Fibroblast of skin of right biceps (primary cell): ENCODE measurements at places on chromosomes 2 and 18.

DNA sequence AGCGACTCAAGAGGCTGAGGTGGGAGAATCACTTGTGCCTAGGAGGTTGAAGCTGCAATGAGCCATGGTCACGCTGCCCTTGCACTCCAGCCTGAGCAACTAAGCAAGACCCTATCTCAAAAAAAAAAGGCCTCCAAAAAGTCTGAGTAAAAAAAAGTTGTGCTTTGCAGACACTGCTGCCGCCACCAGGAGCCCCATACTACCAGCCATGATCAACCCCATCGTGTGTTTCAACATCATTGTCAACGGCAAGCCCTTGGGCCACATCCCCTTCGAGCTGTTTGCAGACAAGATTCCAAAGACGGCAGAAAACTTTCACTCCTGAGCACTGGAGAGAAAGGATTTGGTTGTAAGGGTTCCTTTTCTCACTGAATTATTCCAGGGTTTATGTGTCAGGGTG is 137.1 kb downstream of the INO80D start:
- no peak for DNase-seq

- DNase-seq = no peak
Observed at GRCh38 chr2:235954888-235955480, 213.2 kb downstream of the GBX2 start.

DNA sequence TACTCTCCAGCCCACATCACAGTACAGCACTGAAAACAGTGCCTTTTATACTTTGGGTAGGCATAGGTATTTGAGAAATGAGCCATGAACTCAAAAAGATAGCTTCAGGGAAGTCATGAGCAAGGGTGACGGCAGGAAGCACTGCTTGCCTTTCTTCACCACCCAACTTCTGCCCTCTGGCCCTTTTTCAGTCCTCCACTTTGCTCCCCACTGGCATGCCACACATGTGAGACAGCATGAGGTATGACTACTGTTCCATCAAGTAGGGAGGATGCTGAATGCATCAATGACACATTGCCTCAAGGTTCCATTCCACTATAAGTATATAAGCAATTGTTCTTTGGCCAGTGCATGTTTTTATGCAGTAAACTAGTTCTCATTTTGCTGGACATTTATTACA is 373.0 kb downstream of the NRXN1 start:
- DNase-seq = no peak

GRCh38 chr2:79638410-79638809 is 125.6 kb downstream of the CTNNA2 start:
- no peak for DNase-seq

DNA sequence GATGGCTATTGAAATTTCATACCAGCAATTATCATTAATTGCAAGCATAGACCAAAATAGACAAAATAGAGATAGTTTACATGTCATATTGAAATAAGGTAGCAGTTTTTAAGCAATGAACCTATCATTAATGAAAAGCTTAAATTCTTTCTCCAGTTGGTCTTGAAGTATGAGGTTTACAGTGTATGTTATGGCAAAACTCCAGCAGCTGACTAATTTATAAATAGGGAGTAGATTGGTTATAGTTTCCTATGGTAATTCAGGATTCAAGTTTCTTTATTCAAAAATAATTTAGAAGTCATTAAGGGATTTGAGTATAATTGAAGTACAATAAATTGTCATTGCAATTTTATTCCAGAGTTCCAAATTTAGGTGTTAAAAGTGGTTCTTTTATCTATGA is 69.6 kb upstream of the COL5A2 start:
- peak; percentile 83 for DNase-seq

GRCh38 chr2:240786871-240787311 is 33.1 kb downstream of the KIF1A start:
- no peak for DNase-seq

GRCh38 chr18:42509750-42510415 is 554.8 kb downstream of the PIK3C3 start:
- no peak for DNase-seq

- DNase-seq = no peak
Observed at GRCh38 chr2:140273958-140274357, 1493.8 kb upstream of the NXPH2 start.

- DNase-seq = no peak
Observed at GRCh38 chr2:239179851-239180371, 220.9 kb downstream of the HDAC4 start.

GRCh38 chr2:65026154-65026553 is 30.1 kb upstream of the CEP68 start:
- no peak for DNase-seq

DNA sequence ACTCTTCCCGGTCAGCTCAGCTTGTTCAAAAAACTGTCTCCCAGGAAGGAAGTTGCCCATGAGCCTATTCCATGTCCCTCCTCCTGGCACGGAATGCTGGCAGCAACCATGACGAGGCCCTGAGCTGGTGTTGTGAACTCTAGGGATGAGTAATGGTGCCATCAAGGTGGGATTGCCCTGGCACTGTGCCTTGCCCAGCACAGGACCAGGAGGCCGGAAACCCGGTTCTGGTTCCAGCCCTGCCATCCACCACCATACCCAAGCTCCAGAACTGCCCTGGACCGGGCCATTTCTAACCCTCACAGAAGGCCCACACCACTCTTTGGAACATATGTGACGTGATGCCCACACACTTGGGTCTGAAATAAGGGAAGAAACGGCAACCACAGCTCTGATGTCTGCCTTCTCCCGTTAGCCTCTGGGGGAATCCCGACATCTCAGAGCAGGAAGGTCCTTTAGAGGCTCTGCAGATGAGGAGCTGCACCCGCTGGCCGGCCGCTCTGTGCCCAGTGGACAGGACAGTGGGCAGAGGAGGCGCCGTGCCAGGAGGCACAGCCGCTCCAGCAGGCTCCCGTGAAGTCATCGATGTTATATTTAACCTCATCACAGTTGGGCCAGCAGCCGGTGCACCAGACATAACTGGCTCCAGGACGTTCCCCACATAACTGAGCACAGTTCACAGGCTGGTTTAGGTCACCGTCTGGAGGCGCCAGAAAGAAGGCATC is 462.1 kb upstream of the ID2 start:
- DNase-seq = no peak

GRCh38 chr2:158723181-158723838 is 71.8 kb upstream of the DAPL1 start:
- no peak for DNase-seq

DNA sequence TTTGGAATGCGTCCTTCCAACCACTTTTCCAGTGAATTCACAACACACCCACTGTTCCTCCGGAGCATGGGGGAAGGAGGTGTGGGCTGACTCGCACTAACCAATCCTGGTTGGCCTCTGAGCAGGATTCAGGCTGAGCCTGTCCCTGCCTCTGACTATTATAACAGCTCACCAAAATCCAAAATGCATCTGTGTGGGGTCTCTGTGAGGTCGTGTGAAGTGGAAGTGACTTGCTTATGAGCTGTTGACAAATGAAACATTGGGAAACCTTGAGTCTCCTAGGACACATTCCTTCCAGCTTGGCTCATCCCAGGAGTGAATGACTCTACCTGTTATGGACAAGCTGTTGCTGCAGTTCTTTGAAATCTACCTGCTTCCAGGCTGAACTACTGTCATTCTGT is 1.5 kb downstream of the CIDEA start:
- peak; percentile 57 for DNase-seq

DNA sequence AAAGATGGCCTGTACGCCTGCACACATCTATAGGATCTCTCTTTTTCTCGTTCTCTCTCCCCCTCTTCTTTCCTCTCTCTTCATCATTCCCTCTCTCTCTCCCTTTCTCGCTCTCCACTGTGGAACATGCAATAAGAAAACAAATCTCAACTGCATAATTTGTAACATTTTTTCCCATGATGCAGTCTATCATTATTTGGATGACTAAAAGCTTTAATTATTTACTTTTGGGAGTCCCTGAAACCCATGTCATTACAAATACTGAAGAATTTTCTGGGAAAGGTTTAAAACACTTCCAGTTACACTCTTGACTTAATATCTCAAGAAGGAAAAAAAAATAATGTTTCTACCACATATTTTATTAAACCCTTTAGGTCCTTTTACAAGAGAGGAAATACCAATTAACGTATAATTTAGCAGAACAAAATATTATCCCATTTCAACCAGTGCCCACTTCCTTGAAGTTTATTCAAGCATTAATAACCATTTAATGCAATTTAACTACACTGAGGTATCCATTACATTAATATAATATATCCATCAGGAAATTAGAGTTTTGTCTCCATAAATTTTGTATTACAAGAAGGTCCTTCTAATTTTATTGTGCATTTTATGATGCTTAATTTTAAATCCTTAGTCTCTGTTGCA is 1615.2 kb upstream of the ACVR2A start:
- DNase-seq = peak; percentile 18

DNA sequence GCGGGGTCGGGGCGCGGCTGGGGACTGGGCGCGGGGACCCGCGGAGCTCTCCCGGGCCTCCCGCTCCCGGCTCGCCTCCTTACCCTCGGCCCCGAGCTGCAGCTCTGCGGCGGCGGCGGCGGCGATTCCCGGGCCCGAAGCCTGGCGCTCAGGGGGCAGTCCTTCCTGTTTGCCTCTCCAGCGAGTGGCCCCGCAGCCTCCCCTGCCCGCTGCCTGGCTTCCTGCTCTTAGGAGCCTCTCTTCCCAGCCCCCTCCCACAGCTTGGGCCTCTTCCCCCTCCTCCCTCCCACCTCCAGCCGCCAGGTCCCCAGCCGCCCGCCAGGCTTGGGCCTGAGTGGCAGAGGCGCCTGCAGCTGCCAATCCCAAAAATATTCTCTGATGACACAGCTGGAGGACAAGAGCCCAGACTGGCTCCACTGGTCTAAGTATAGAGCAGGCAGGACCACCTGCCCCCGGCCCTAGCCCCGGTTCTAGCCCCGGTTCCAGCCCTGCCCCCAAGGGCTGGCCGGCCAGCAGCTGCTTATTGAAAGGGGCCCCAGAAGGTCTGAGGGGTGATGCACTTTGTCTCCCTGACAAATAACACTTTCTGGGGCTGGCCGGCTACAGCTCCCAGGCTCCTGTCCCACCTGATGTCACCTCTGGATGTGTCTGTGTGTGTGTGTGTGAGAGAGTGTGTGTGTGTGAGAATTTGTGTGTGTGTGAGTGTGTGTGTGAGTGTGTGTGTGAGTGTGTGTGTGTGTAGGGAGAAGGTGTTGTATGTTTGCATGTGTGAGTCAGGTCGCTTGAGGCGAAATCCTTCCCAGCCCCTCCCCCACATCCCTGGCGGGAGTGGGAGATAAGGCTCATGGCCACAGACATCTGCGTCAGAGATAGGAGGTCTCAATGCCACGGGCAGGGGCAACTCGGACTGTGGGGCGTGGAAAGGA is at the start of gene OBSL1:
Gene OBSL1, minus strand, starts transcription at position 229 of the 926 bp plus-strand sequence. CDS start 307 bp downstream, outside the sequence.
- peak; percentile 82 for DNase-seq

DNA sequence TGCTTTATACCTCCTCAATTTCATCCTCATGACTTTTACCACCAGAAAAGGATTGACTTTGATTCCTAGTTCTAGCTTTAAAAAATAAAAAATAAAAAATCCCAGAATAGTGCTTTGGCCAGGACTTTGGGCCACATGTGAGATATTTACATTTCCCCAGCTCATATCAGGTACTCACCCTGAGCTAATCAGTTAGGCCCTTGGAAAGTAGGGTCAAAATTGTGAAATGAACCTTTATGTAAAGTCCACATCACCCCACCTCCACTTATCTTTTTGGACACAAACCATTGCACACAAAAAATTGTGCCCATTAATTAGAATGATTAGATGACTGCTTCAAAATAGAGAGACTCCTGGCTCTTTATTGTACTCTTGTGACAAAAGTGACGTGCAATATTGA is 17.2 kb downstream of the ME2 start:
- DNase-seq = no peak

- no peak for DNase-seq
Observed at GRCh38 chr18:74784752-74785151, 187.1 kb downstream of the ZNF407 start.

GRCh38 chr2:239459606-239460005 is 58.8 kb upstream of the HDAC4 start:
- no peak for DNase-seq

DNA sequence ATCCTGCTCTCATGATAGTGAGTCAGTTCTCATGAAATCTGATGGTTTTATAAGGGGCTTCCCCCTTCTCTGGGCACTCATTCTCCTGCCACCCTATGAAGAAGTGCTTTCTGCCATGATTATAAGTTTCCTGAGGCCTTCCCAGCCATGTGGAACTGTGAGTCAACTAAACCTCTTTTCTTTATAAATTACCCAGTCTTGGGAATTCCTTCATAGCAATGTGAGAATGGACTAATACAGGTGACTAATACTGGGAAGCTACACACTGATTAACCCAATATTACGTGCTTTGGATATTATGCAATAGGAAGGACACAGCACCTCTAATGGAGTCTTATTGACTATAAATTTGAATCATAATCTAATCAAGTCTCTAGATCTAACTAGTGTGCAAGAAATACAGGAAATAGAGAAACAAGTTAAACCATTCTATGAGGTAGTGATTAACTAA is 107.2 kb upstream of the ETAA1 start:
- peak; percentile 88 for DNase-seq

GRCh38 chr2:65639156-65639864 is 206.9 kb upstream of the SPRED2 start:
- DNase-seq = peak; percentile 45

GRCh38 chr2:202238234-202239197 is at the start of gene SUMO1:
Gene SUMO1, minus strand, starts transcription at chr2:202238597. Its CDS starts 146 bp downstream, at chr2:202238451.
- peak; percentile 93 for DNase-seq

DNA sequence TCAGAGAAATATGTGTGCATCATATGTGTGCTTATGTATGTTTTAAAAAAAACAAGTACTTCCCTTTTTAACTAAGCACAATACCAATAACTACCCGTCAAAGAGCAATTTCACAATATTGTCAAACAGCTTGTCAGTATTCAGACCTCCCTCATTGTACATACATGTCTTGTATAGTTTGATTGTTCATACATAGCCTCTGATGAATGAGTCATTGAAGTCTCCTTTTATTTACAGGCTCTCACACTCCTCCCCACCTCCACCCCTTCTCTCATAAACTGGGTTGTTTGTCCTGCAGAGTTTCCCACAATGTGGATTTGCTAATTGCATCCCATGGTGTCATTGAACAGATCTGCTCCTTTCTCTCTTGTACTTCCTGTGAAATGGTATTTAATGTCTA is 132.8 kb upstream of the L3MBTL4 start:
- no peak for DNase-seq

GRCh38 chr2:74740395-74740740 is 86.3 kb downstream of the SEMA4F start:
- no peak for DNase-seq
